ENCODE measurements at places on chromosomes 16 and 17.

DNA sequence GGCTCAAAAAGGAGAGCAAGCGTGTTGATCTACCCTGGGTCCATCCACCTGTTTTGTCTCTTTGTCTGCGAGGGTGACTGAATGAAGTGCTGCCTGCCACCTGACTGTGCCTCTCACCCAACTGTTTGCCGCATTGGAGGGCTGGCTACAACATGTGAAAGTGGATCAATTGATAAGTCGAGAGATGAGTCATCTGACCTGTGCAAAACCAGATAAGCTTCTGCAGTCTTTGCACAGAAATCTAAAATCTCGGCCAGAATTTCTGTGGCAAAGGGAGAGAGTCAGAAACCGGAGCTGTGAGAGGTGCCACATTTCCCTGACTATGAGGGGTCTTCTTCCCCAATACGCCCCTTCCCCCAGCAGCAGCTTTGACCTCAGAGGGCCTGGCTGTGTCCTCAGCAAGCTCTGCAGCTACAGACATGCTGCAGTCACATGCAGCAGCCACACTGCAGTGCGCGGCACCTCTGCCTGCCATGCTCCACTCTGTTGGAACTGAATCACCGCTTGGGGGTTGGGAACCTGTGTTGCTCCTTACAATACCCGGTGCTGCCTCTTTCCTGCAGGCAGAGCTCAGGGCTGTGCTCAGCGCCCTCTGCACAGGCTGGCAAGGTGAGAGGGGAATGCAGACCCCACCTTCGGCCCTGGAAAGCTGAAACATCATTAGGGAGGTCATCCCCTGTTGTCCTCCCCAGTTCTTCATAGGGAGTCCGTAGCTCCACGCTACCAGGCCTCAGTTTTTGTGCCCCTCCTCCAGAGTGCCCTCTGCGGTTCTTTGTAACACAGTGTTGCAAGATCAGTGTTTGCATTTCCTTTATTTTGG is 16.2 kb upstream of the HAS3 start:
- DNase-seq: peak; percentile 82

GRCh38 chr17:27338536-27338985 is 44.6 kb downstream of the WSB1 start:
- DNase-seq: no peak

DNA sequence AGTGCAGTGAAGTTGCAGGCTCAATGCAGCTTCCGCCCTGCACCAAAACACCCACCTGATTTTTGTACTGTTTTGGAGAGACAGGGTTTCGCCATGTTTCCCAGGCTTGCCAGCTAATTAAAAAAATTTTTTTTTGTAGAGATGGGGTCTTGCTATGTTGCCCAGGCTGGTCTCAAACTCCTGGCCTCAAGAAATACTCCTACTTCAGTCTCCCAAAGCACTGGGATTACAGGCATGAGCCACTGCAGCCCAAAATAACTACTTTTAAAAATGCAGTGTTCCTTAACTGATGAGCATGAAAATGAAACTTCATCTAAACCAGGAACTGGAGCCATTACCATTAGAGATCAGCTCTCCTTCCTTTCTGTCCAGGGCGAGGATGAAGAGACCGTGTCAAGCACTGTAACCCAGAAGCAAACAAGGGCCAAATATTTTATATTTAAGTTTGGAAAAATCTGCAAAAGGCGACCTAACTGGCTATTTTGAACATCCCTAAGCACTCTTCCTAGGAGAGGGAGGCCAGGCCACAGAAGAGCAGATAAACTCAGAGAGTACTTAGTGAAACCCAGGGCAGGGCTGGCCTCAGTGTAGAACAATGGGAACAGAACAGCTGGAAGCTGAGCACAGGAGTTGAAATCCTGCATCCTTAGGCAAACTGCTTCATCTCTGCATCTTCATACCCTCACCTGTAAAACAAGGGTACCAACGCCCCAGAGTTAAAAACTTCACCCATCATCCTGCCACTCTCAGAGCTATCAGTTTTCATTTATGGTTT is 24.0 kb downstream of the CREBBP start:
- no peak for DNase-seq

DNA sequence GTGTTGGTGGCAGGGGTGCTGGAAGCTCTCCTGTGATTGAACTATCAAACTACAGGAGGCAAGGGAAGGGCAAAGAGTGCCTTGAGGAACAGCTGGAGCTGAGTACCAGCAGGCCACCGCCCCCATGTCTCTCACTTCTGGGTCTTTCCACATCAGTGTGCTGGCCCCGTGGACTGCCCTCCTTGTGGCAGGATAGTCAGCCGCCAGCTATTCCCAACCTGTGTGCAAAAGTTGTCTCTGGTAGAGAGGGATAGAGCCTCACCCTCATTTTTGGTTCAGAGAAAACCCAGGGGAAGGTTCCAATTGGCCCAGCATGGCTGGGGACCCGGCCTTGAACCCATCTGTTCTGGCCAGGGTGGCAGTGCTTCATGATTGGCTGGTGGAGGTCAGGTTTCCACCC is 211.8 kb downstream of the IRF8 start:
- no peak for DNase-seq

DNA sequence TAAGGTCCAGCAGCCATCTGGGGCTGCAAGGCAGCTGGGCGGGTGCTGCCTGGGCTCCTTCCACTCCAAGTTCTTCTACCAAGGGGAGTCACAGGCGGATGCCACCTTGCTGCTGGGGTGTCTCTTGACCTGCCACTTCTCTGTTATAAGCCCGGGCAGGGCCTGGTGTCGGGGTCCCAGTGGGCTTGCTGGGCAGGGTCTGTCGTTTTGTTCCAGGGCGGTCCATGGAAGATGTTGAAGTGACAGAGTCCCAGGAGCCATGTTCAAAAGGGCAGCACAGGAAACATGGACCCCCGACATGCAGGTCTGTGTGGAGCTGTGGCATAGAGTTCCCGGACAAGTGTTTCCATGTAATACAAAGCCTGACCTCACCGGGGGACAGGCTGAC is 91.1 kb downstream of the TNFRSF13B start:
- no peak for DNase-seq

GRCh38 chr16:11557801-11558200 is 28.9 kb downstream of the LITAF start:
- no peak for DNase-seq

- DNase-seq: no peak
Measured at GRCh38 chr17:17814162-17815061, 22.4 kb downstream of the SREBF1 start.

Data from NCI-H1092 treated with DMSO at 0.1 percent for 48 hours (cell line).